ENCODE measurements at places on chromosomes 13 and 19. TPM values are rescaled to one million over a fixed set of nuclear protein-coding genes. Genes with fewer than 3 reads are reported as not detected.

Gene ACER1
- total RNA-seq = not detected

DNA sequence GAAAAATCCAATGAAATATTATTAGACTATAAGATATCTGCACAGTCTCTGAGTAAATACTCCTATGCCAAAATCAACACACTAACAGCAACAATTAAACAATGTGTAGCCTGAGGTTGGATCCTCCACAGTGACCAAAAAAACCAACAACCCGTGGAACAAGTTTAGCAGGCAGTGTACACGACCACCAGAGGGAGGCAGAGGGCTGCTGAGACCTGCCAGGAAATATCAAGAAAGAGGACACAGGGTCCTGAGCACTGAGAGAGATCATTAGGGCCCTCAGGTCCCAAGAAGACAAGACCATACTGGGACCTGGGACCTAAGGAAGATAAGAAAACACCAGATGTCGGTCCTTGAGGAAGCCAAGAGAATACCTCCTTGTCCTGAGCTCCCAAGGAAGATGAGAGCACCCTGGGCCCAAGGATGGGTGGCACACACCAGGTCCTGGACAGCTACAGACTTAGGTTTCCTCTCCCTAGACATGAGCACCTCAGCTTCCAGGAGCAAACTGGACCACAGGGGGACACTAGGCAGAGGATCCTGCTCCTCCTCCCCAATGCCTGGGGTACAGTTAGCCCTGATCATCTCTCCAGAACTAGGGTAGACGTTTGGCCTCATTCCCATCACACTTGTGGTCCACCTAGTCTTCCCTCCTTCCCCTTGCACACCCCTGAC lies 822 bp upstream of the ZNF274 start:
- peak; percentile 35 for DNase-seq

Gene CCDC169
- 8.1 TPM for total RNA-seq

GRCh38 chr19:56986386-56986785 lies 133.4 kb upstream of the USP29 start:
- DNase-seq = no peak

Gene KLF12
- 18.5 TPM for total RNA-seq

Data from LHCN-M2 (cell line).